Stimulated activated CD4-positive, alpha-beta T cell treated with anti-CD3 and anti-CD28 coated beads, Interleukin-12 subunit alpha, Interleukin-12 subunit beta, amount 100 ng/mL, for 48 hours (primary cell): ENCODE measurements at places on chromosomes 2 and 18.

DNA sequence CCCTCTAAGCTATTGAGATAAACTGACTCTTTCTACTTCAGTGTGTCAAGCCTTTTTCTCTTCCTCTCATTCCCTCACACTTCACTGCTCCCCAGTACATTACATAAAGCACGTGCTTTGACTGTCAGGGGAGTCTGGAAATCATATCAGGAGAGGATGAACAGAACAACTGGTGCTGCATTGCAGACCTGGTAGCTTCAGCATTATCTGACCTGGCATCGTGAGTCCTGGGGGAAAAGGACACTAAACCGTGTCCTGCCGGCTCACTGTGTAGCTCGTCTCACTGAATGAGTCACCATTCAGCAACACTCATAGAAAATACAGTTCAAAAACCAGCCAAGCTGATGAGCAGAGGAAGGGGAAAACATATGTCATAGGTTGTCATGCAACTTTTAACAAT is 108.5 kb upstream of the UNC80 start:
- DNase-seq, result no peak

GRCh38 chr18:62364558-62364957 is 39.4 kb downstream of the TNFRSF11A start:
- DNase-seq, result no peak

- no peak for DNase-seq
Measured at GRCh38 chr2:144404586-144405314, 115.2 kb downstream of the ZEB2 start.

DNA sequence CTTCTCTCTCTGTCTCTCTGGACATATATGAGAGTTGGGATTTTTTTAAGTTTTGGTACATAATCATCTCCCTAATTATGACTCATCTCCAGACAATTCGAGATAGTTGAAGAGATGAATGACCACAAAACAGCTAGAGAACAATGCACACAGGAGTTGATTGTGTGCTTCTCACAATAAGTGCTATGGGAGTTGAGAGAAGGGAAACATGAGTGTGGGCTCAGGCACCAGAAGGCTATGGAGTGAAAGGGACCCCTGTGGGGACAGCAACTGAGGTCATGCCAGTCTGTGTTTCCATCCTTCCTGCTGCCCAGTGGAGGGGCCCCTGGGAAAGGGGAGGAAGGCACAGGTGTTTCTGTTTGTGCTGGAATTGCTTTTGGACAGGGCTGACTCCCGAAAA is 6.5 kb upstream of the YWHAQ start:
- no peak for DNase-seq

DNA sequence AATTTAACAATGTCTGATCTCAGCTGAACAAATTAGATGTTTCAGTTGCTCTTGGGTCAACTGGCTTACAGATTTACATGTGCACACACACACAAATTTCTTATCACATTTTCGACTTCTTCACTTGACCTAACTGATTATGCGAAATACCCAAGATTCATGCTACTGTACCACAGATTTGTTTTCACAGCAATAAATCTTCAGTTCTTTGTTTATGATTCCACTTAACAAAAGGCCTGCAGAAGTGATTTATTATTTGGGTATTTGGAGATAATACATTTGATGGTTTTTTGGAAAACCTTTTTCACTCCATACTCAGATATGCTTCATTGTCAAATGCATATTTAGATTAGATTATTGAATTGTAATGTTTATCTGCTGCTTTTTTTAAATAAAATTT is 129.0 kb downstream of the GALNT1 start:
- no peak for DNase-seq

- DNase-seq, result no peak
Measured at GRCh38 chr18:10318691-10318970, 135.8 kb upstream of the APCDD1 start.

DNA sequence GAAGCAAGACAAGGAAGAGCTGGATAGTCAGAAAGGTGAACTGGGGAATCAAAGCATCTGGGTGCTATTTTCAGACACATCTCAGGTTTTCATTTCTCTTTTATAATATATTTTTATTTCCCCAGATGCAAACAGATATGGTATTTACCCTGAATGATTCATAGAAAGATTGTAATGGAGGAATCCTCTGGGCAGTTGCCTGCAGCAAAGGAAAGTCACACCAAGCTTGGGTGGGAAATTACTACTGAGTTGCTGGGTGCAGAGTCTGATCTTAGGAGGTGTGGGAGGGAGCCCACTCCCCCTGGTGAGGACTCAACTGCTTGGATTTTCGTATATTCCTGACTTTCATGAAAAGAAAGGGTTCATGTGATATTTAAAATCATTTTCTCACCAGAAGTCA is 2.1 kb downstream of the EFR3B start:
- no peak for DNase-seq

DNA sequence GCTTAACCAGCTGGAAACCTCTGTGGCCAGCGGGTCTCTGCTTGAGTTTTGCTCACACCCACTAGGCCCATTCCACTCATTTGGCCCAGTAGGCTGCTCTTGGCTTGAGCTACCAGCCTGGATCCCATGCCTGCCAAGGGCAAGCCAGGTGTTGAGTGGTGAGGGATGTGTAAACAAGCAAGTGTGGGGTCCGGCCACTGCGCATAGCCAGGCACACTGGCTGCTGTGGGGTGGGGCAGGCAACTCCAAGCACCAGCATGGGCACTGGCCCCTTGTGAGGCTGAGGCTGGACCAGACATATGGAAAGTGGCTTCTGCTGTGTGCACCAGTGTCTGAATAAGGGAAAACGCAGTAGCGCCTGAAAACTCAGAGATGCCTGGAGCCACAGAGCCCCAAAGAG is 732.7 kb downstream of the NR4A2 start:
- no peak for DNase-seq

DNA sequence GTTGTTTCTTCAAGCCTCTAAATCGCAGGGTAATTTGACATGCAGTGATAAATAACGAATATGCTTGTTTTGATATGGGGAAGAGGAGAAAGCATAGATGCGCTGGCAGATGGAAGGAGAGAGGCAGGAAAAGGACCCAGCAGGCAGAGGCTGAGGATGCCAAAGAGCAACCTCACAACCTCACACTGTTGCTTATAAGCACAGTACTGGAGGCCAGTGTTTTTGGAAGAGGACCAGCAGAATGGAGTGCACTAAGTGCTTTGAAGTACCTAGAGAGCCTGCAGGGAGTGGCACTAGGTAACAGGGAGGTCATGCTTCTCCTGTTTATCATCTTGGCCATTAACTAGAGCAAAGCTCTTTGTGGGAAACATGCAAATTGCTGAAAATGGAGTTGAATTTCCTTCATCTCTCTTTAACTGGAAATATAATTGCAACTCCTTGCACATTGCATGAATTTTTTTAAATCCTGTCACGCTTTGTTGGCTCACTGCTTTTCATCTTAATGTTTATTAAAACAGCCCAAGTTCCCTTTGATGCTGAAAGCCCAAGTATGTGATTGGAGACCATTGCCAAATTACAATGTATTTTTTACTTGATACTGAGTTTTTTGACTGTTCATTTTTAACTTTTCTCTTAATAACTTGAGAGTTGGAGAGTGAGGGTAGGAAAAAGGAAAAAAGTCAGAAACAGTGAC is 236.4 kb downstream of the LRRTM1 start:
- DNase-seq, result no peak

DNA sequence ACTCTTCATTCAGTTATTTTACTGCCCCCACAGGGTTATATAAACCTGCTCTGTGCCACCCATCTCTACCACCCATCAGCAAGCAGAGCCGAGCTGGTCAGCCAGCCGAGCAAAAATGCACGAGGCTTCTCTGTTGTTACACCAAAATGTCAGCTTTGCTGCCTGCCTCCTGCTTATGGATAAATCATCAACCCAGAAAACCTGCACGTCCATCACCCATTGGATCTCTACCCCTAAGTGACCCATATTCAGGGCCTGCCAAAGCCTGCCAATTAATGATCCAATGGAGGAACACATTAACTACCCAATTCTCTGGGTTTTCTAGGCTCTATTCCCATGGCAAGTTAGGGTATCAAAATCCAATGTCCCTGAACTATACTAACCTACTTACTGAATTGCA is 365.5 kb upstream of the ACVR2A start:
- DNase-seq, result no peak

GRCh38 chr2:64922482-64923384 is 66.5 kb upstream of the SLC1A4 start:
- no peak for DNase-seq

GRCh38 chr2:125471963-125472362 is 1184.0 kb upstream of the GYPC start:
- DNase-seq, result no peak

DNA sequence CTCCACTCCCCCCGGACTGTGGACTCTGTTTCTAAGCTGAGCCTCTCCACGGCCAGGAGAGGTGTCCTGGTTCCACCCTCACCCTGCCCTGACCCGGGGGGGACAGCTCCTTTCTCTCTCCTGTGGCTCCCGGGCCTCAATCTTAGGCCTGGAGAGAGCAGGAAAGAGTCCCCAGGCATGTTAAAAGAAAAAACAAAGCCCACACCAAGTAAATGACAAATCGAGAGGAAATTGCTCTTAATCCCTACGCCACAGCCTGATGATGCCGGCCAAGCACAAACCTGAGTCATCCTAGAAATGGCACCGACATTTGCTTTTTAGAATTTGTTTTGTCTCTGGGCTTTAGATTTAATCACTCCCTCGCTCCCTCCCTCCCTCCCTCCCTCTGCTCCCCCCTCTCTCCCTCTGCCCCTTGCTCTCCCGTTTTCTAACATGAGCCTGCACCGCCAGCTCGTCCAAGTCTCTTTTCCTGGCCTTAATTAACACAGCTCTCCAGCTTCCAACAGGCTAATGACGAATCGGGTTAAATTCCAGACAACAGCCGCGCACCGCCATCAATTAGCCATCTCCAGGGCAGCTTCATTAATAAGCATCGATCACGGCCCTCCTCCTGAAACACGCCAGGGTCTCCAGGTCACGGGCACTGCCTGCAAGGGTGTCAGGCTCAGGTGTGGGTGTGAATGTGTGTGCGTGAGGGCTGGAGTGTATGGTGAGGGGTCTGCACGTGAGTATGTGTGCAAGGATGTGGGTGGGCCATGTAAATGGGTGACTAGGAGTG is 230.8 kb downstream of the CELF4 start:
- DNase-seq, result no peak

GRCh38 chr2:72003124-72003523 is 144.5 kb downstream of the CYP26B1 start:
- DNase-seq, result no peak

DNA sequence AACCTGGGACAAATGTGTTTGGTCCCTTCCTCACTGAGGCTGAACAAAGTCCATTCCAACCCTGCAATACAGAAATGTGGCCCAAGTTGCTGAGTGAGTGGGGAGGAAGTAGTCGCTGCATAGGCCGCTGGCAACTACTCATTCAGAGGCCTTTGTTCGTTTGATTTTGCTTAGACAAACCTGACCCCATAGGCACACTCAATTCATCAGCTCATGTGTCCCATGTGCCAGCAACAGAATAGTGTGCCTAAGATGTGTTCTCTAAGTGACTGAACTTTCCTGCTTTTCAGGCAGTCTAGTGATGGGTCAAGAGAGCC is 23.0 kb downstream of the PTPN18 start:
- DNase-seq, result no peak

DNA sequence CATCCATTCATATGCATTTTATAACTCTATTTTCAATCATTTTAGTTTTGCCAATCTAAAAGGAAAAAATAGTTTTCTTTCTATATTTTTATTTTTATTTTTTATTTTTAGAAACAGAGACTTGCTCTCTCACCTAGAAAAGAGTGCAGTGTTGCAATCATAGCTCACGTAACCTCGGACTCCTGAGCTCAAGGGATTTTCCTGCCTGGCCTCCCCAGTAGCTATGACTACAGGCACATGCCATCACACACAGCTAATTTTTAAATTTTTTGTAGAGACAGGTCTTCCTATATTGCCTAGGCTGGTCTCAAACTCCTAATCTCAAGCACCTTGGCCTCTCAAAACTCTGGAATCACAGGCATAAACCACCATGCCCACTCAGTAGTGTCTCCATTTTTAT is 125.5 kb upstream of the XIRP2 start:
- no peak for DNase-seq
